CD8-positive, alpha-beta memory T cell (primary cell): ENCODE measurements at places on chromosomes 7 and 10.

DNA sequence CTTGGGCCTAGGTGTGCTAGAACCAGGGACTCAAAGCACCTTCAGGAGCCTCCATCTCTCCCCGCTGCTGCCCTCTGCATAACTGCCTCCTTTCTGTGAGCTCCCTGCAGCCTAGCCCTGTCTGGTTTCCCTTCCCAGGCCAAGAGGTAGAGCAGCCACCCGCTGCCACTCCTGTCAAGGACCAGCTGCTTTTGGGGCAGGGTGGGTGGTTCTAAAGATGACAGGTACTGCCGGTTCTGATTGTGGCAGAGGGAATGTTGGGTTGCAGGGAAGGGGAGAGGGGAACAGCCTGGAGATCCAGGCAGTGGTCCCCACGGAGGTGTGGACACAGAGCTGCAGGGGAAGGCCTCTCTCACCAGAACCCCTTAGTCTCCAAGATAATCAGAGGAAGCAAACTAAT lies 3.7 kb upstream of the FLNC start:
- H3K27me3 ChIP-seq, result peaks cover 15% of the 10 kb centered on the region
- H3K36me3 ChIP-seq, result no peaks in the 10 kb centered on the region
- no peak overlapping the region for H3K4me3 ChIP-seq
- no peak overlapping the region for H3K27ac ChIP-seq
- peaks cover 7% of the 10 kb centered on the region for H3K4me1 ChIP-seq
- DNase-seq, result no peak

- H3K27ac ChIP-seq, result no peak overlapping the region
- H3K27me3 ChIP-seq, result no peaks in the 10 kb centered on the region
- no peaks in the 10 kb centered on the region for H3K4me1 ChIP-seq
- no peaks in the 10 kb centered on the region for H3K36me3 ChIP-seq
These were observed 348.2 kb upstream of the GRM3 start for GRCh38 chr7:86295526-86295925.

DNA sequence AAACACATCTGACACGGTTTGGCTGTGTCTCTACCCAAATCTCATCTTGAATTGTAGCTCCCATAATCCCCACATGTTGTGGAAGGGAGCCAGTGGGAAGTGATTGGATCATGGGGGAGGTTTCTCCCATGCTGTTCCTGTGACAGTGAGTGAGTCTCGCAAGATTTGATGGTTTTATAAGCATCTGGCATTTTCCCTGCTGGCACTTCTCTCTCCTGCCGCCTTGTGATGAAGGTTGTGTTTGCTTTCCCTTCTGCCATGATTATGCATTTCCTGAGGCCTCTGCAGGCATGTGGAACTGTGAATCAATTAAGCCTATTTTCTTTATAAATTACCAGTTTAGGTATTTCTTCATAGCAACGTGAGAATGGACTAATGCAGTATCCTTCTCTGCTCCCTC lies 5.9 kb upstream of the HTR5A start:
- no peaks in the 10 kb centered on the region for H3K4me1 ChIP-seq
- no peaks in the 10 kb centered on the region for H3K27me3 ChIP-seq
- no peak for DNase-seq
- no peak overlapping the region for H3K4me3 ChIP-seq
- H3K36me3 ChIP-seq, result no peaks in the 10 kb centered on the region

- no peak overlapping the region for H3K4me3 ChIP-seq
- H3K36me3 ChIP-seq, result no peaks in the 10 kb centered on the region
- DNase-seq, result no peak
- H3K4me1 ChIP-seq, result peaks cover 19% of the 10 kb centered on the region
- no peaks in the 10 kb centered on the region for H3K27me3 ChIP-seq
- H3K27ac ChIP-seq, result no peak overlapping the region
These were observed 8.2 kb upstream of the SVIL start for GRCh38 chr10:29642990-29643389.

- DNase-seq, result no peak
- peaks cover 5% of the 10 kb centered on the region for H3K27me3 ChIP-seq
- H3K27ac ChIP-seq, result no peak overlapping the region
These were observed 777 bp downstream of the BICC1 start for GRCh38 chr10:58513188-58514110.
